Stimulated activated CD8-positive, alpha-beta memory T cell treated with anti-CD3 and anti-CD28 coated beads, Interleukin-7, amount 100 ng/mL, for 1 hour (primary cell): ENCODE measurements at places on chromosomes 2 and 18.

DNA sequence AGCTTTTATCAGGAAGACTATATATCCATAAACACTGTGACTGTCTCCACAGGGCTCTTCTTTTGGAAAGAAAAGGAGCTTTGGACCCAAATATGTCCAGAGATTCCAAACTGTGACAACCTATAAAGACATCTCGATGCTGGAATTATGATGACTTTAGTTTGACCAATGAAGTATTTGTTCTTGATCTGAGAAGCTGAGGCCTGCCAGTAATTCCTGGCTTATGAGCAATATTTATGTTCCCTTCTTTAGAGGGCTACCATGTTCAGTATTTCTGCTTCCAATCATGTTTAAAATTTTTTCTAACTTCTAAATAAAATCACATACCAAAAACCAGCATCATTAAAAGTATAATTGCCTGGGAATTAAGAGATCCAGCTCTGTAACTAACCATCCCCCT is 41.1 kb downstream of the FEZ2 start:
- no peak for DNase-seq

DNA sequence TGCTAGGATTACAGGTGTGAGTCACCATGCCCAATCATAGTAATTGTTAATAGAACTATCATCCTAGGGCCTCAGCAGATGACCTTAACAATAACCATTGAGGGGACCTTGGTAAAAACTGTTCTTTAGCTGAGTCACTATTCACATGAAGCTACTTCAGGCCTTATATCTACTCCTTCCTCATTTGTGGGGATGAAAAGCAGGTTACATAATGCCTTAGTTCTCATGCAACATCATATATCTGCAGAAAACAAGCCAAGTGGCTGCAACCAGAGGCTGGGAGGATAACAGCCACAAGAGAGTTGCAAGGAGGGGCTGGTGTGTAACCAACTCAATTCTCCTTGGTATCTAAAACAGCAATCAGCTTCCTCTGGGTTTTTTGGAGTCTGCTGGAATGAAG is 445.4 kb downstream of the NBAS start:
- no peak for DNase-seq

DNA sequence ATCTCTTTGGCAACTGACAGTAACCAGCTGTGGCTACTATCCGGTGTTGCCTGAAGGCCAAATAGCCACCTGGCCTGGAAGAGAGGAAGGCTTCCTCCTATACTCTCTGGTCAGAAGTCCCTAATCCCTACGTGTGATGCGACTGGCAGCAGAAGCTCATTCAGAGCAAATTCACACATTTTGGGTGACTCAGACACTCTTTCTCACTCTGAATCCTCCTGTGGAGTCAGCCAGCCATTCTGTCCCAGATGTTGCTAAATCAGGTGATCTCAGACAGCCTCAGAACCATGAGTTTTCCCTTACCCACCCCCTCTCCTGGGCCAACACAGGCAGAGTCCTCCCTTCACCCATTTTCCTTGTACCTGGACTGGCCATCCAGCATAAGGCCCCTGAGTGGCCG is 34.7 kb downstream of the CFAP53 start:
- DNase-seq: no peak

DNA sequence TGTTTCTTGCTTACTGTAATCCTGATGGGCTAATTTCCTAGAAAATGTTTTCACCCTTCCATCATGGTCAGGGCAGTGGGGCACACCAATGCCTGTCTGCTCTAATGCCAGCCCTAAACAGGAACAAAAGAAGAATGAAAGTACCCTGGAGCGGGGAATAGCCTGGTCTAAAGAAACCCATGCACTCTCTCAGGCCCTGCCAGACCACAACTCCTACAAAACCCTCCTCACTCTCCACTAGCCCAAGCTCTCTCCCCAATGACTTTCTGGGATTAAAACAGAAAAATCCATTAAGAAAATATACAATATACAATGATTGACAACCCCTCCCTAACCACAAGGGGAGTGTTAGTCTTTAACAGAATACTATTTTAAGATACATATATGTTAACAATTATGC is 67.6 kb downstream of the AAK1 start:
- no peak for DNase-seq

DNA sequence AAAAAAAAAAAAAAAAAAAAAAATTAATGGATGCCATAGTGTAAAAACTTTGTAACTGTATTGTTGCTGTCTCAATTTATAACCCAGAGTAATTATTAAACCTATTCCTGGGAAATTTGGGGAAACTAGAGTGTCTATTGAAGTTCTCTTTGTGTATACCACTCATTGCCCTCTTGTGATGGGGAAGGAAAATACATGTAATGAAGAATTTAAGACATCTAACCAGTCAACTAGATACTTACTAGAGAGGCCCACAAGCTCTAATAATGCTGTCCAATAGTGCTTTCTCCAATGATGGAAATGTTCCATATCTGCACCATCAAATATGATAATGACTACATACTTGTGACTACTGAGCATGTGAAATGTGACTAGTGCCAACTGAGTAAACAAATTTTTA is 168.5 kb upstream of the SLC39A10 start:
- DNase-seq: no peak

DNA sequence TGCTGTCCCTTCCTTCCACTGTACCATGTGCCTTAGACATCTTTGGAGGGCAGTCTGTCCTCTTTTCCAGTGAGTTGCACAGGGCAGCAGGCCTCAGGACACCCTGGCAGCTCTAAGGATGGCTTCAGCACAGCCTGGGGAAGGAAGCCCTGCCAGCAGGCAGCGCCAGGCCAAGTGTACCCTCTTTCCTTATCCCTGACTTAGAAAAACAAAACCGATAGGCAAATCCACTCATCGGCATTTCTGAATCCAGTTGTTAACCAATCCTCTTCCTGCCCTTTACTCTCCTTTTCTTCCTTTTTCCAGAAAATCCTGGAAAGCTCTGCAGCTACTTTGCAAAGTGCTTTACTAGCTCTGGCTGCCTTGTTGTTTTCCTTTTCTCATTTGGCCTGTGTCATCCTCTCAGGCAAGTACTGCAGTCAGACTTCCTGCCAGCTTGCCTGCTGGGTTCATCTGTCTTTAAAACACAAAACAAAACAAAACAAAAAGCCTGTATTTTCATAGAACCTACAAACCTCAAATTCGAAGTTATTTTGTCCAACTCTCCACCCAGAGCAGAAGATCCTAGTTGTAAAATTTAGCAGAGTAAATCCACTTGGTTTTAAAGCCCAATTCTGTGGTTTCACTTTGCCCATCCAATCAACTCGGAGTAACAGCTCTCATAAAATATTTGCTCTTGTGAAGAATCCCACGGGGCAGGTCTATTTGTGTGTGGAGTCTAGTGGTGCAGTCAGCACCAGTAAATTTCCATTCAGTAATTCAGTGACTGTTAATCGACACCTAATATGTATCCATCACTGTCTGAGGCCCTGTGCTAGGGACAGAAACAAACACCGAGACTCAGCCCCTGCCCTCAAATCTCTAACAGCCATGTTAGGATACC is 45.2 kb downstream of the PCBP1 start:
- DNase-seq: no peak
